Pancreas (tissue), 10 donors: ENCODE measurements at places on chromosomes 12 and 14.

DNA sequence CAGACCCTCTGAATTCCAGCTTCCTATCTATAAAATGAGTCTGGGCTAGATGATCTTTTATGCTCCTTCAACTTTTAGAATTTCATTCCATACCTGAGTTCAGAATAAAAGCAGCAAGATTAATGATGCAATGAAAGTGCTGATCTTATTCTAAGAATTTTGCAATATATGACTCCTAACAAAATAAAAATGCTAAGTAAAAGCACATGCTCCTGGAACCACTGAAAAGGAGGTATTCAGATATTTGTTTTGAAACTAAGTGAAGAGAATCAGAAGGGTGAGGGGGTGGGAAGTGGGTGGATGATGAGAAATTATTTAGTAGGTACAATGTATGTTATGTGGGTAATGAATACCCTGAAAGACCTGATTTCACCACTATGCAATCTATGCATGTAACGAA, 216.6 kb downstream of the PTPRO start:
- no peaks in the 10 kb centered on the region for H3K27me3 ChIP-seq
- no peaks in the 10 kb centered on the region for H3K36me3 ChIP-seq
- no peak overlapping the region for H3K27ac ChIP-seq
- H3K4me3 ChIP-seq = no peak overlapping the region

- H3K36me3 ChIP-seq = no peaks in the 10 kb centered on the region
- no peak for DNase-seq
- H3K27me3 ChIP-seq = no peaks in the 10 kb centered on the region
These were observed 16.9 kb downstream of the PPTC7 start for GRCh38 chr12:110565894-110566871.

DNA sequence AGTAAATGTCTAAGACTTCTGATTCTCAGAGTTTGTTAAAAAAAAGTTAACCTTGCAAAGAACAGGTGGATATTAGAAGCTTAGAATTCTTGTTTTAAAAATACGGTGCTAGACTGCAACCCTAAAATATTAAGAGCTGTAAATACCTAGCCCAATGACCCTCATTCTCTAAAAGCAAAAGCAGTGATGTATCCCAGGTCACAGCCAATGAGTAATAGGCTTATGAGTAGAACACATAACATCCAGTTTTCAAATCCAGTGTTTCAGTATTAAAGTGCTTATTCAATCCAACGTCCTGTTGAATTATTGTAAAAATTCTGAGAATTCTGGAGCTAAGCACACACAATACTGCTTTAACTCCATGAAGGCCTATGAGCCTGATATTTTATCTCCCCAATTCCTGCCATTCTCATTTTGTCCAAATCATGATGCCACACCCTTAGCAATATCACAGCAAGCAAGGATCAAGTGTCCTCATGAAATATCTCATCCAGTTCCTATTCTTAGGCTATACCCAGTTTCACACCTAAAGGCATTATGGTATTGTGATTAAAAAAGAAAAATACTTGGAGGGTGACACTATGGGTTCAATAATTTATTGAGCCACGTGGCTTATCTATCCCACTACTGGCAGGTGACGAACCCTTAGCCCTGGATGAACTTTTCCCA, 15.3 kb upstream of the ARID4A start:
- H3K36me3 ChIP-seq = no peaks in the 10 kb centered on the region
- H3K27ac ChIP-seq = peak overlapping the region; percentile 11
- H3K27me3 ChIP-seq = no peaks in the 10 kb centered on the region
- H3K4me3 ChIP-seq = no peak overlapping the region
- no peak for DNase-seq
- peaks cover 34% of the 10 kb centered on the region for H3K4me1 ChIP-seq

GRCh38 chr12:52024845-52025230, 18.1 kb downstream of the TAMALIN start:
- no peaks in the 10 kb centered on the region for H3K36me3 ChIP-seq
- no peak for DNase-seq
- H3K4me3 ChIP-seq = no peak overlapping the region

DNA sequence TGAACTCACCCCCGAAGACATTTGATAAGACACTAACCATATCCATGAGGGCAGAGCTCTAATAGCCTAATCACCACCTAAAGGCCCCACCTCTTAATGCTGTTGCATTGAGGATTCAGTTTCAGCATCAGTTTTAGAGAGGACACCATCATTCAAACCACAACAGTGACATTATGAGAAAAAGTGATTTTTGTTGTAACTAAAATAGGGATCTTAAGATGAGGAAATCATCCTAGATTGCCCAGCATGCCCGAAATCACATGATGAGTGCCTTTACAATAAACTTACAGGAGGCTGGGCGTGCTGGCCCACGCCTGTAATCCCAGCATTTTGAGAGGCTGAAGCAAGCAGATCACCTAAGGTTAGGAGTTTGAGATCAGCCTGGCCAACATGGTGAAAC, 9.7 kb upstream of the GLT1D1 start:
- H3K27ac ChIP-seq = no peak overlapping the region
- no peak for DNase-seq
- no peaks in the 10 kb centered on the region for H3K4me1 ChIP-seq
- no peak overlapping the region for H3K4me3 ChIP-seq
- H3K27me3 ChIP-seq = no peaks in the 10 kb centered on the region

DNA sequence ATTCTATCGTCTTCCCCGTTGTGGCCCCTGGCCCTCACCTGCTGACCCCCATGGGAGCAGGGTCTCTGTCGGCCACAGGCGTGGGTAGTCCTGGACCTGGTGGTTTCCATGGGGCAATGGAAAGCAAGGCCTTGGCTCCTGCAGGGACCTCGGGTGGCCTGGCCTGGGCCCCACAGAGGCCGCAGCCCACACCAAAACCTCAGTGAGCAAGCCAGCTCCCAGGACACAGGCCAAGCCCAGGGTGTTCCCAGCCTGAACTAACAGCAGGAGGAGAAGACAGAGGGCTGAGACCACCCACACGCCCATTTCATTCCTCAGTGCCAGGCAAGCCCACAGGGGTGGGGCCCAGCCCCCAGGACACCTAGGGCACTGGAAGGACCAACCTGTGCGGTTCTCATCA, 16.9 kb downstream of the ABCB9 start:
- no peak for DNase-seq
- H3K27me3 ChIP-seq = no peaks in the 10 kb centered on the region

- no peak overlapping the region for H3K27ac ChIP-seq
- no peaks in the 10 kb centered on the region for H3K4me1 ChIP-seq
- DNase-seq = no peak
These were observed 10.7 kb downstream of the EIF2S1 start for GRCh38 chr14:67370830-67371229.

- DNase-seq = no peak
- H3K27me3 ChIP-seq = no peaks in the 10 kb centered on the region
- H3K4me1 ChIP-seq = no peaks in the 10 kb centered on the region
These were observed 58.0 kb upstream of the GSC start for GRCh38 chr14:94827711-94828447.

GRCh38 chr12:62716866-62717525, 218.0 kb downstream of the PPM1H start:
- no peaks in the 10 kb centered on the region for H3K36me3 ChIP-seq
- no peak overlapping the region for H3K27ac ChIP-seq
- no peaks in the 10 kb centered on the region for H3K4me1 ChIP-seq
- DNase-seq = no peak
- H3K4me3 ChIP-seq = no peak overlapping the region

GRCh38 chr12:112809684-112810083, 18.1 kb downstream of the RPH3A start:
- H3K27ac ChIP-seq = no peak overlapping the region
- no peaks in the 10 kb centered on the region for H3K36me3 ChIP-seq
- DNase-seq = no peak
- no peak overlapping the region for H3K4me3 ChIP-seq
- H3K27me3 ChIP-seq = no peaks in the 10 kb centered on the region

DNA sequence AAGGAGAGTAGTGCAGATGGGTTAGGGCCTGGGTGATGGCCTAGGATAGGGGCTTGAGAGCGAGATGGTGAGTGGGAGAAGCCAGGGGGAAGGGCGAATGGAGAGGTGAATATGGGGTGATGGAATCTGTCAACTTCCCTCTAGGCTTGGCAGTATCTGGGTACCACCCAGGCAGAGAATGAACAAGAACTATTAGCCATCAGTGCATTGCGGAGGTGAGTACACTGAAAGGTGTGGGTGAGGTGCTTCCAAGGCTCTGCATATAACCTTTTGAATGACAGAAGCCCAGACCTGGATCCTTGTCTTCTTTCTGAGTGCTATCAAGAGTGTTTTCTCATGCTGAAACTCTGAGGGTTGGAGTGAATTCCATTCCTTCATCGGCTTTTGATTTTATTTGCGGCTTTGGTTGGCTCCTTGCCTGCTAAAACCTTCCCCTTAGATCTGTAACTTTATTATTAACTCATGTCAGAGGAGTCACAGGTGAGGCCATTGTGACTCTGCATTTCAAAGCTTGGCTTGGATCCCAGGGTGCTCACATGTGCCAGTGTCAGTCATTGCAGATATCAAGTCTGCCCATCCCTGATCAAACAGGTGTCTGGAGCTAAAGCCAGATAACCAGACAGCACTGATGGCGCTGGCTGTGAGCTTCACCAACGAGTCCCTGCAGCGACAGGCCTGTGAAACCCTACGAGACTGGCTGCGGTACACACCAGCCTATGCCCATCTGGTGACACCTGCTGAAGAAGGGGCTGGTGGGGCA, 18.6 kb downstream of the PEX5 start:
- H3K4me3 ChIP-seq = no peak overlapping the region
- no peaks in the 10 kb centered on the region for H3K27me3 ChIP-seq
- no peaks in the 10 kb centered on the region for H3K4me1 ChIP-seq
- H3K36me3 ChIP-seq = peaks cover 24% of the 10 kb centered on the region

GRCh38 chr14:75342762-75343599, 64.4 kb downstream of the FOS start:
- no peaks in the 10 kb centered on the region for H3K27me3 ChIP-seq
- no peak for DNase-seq

DNA sequence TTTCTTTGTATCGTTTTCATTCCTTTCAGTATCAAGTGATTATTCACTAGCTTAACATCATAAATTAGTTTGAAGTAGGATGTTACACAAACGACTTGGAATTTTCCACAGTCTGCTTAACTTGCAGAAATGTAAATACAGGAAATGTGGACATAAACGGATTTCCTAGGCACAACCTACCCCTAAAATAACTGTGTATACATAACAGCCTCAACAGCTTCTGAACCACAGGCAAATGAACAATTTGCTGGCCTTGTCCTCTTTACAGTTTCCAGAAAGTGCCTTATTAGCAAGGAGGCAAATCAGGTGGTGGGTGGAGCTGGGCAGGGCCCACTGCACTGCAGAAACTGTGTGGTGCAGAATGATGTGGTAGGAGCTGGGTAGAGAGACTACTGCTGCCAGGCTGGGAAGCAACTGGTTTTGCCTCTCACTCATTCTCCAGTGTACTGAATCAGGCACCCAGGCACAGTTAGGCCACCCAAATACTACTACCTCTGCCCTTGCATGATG, 14.1 kb downstream of the DRAM1 start:
- H3K4me3 ChIP-seq = no peak overlapping the region
- no peaks in the 10 kb centered on the region for H3K36me3 ChIP-seq
- DNase-seq = no peak
- no peaks in the 10 kb centered on the region for H3K27me3 ChIP-seq
- peaks cover 6% of the 10 kb centered on the region for H3K4me1 ChIP-seq
